ENCODE measurements at places on chromosomes 5 and 9.
A peak's percentile ranks its signal among the peaks of the same experiment; 100 is the strongest.

GRCh38 chr5:150175536-150175935 is 9.0 kb downstream of the CDX1 start:
- no peak for DNase-seq

DNA sequence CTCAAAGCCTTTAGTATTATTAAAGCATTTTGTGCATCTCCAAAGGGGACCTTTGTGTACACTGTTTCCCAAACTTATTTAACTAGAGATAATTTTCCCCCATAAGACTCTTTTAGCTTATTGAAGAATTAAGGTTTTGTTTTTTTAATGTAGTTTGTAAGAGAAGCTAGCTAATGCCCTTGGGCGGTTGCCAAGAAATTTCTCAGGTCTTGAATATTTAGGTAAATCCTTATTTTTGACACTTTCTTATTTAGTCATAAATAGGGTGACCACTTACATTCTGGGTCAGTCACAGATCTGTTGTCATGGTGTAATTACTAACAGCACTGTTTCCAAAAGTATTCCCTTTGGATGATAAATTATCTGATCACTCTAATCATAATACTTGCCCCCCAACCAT is 27.2 kb downstream of the TNFAIP8 start:
- DNase-seq, result no peak

DNA sequence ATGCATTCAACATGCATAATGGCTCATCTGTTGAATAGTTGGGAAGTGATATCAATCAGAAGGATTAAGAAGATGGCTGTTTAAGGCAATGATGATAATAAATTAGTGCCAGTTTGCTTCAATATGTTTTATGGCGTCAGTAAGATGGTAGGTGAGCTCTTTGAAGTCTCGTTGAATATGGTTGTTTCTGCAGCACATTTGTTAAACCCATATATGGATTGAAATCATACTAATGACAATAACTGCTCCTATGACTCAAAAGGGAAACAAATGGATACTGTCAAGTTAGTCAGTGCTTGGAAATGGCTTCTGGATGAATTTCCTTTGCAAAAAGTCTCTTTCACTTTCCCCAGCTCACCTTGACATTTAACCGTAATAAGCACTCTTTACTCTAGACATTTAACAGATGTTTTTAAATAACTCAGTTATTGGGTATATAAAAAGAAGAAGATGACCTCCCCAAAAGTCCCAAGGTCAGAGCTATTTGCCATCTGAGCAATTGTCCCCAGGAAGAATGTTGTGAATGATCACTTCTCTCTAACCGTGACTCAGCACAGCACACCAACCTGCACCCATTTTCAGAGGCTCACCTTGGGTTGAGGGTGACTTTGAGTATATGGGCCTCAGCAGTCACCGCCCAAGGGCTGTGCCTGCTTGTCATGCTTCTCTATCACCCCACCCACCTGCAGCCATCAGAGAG is 133.4 kb downstream of the GRIA1 start:
- DNase-seq, result no peak

DNA sequence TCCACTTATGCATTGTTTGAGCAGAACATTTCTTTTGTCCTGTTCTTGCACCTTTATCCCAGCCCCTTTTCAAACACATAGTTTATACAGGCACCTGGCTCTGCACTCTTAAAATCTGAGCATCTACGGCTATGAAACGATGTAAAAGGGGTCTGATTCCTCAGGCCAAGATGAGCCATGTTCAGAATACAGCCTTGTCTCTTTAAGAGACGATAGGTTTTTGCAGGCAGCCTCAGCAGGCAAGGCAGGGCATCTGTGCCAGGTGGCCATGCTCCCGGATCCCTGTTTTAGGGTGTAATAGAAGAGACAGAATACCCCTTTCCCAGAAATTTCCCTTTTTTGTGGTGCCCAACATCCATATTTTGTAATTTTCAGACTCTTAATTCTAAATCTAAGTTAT is 89.1 kb upstream of the NFIB start:
- no peak for DNase-seq

- no peak for DNase-seq
Observed at GRCh38 chr9:126628146-126628545, 14.4 kb downstream of the LMX1B start.

DNA sequence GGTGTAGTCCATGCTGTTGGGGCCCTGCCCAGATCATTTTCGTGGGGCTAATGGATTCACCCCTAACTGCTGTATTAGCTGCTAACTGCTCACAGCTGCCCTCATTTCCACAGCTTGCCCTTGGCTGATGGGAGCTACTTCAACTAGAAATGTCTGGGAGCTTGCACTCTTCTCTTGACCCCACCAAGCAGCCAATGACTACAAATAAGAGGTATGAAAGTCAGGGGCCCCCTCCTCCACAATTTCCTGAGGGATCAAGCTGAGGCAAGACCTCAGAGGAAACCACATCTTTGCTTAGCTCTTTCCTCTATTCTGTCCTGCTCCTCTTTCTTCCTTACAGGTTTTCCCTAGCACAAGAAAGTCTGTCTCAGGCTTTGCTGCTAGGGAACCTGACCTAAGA is 397.5 kb downstream of the MLLT3 start:
- DNase-seq, result no peak

DNA sequence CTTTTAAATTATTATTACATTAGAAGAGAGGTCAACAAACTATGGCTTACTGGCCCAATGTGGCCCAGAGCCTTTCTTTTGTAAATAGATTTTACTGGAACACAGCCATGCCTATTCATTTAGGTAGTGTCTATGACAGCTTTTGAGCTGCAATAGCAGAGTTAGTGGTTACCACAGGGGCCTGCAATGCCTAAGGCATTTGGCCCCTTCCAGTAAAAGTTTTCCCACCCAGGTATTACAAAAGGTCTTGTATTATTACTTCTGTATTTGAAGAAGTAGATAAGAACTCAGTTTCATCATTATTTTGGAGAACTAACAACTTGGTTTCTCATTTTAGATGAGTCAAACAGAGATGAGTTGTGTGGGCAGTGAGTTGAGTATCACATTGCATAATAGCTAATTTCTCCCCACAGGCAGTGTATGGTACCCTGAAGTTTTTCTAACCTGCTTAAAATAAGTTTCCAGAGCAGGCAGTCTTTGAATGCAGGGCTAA is 9.5 kb downstream of the MTRR start:
- DNase-seq, result no peak

DNA sequence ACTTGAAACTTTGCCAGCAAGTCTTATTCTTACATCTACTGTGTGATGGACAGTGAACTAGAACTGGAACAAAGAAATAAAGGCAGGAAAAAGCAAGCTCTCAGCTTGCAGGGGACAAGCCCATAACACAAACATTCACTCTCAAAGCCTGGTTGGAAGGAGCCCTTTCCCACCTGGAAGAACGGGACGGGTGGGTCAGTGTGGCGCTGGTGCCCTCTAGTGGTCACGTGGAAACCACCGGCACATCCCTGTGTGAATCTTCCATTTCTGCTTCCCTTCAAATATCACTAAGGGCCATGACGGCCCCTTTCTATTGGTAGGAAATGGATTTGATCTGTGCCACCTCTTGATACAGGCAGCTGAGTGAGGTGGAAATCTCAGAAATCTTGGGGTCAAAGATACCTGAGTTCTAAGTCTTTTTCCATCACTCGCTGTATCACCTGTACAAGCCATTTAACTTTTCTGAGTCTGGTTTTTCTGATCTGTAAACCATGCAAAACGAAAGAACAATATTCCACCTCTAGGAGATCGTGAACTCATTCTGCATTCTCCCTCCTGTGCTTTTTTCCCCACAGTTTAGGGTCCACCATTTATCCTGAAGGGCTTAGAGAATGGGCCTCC is 211.6 kb downstream of the MSX2 start:
- DNase-seq, result peak; percentile 10

DNA sequence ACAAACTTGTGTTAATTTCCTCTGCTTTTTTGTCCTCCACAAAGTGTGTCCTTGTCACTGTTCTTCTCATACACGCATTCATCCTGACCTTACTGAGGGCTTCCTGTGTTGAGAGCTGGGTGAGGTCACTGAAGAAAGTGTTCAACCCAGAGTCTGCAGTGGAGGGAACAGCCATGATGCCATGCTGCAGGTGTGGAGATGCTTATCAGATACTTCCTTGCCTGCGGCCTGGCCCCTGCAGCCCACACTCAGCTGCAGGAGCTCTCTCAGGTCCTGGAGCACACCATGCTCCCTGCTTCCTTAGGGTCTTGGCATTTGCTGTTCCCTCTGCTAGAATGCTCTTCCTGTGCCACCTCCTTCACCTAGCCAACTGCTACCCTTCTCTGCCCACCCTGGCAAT is 108.1 kb upstream of the SPRY4 start:
- DNase-seq, result no peak

DNA sequence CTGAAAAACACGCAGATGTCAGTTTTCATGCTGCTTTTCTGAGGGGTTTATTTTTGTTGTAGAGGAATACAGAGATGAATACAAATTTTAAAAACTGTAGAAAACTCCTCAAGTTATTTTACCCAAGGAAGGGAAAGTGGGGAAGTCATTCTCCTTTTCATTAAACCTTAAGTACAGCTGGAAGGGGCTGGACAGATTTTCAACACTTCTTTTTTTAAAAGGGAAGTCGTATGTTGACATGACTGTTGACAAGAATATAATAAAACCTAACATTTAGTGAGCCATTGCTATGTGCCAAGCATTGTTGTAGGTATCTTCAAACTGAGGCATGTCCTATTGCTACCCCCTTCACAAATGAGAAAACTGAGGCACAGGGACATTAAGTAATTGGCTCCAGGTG is 235.7 kb upstream of the ELL2 start:
- DNase-seq, result no peak

DNA sequence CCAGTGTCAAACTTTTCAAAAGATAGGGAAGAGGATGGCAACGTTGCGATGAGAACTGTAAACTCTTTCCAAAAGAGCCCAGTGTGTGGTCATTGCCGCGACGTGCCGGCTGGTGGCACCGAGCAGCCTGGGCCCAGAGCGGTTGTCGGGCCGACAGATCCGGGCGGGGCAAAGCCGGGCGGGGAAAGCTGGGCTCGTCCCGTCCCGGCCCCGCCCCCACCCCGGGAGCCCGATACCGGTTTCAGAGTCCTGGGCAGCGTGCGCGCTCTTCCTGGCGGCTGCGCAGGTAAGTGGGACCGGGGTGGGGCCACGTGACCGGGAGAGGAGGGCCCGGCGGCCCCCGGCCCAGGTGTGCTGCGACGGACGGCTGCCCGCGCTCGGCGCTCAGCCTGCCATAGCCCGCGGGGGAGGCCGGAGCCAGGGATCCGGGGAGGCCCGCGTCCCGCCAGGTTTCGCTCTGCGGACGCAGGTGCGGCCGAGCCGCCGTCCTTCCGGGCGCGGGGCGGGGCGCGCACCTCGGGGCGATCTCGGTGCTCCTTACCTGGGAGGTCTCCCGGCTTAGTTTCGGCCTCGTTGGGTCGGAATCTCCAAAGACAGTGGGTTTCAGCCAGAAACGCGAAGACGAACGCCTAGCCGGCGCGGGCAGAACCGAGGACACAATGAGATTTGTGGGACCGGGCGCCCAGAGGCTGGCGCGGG is at the start of gene MARVELD2:
Gene MARVELD2 (plus strand): TSS at position 232 of the 699 bp plus-strand sequence. CDS start 4,270 bp downstream, outside the sequence.
- peak; percentile 31 for DNase-seq

- DNase-seq, result no peak
Observed at GRCh38 chr5:6686915-6687409, 26.3 kb upstream of the TENT4A start.

DNA sequence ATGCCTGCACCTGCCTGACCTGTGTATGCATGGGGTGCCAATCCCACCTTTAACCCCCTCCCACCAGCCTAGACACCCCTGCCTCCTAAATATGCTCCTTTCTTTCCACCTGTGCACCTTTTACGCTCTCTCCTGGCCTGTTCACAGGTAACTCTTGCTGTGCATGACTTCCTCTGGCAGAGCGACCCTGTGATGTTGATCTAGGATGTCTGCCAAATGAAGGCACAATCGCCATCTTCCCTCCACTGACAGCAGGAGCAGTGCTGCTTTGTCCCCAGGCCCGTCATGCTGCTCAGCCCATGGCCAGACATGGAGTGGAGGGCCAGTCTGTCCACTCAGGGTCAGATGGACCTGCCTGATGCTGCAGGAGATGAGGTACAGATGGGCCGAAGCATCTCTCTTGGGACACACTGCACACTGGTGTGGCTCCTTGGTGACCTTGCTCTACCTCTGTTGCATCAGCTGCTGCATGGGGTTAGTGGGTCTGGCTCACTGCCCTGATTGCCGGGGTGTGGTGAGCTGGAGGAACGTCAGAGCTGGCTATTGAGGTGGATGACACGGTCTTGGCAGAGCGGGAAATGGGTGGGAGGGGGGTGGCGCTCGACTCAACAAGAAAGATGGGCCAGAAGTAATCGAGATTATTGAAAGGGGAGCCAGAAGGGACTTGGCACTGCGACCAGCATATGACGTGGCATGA is 101.7 kb upstream of the PITX1 start:
- no peak for DNase-seq

- DNase-seq, result no peak
Observed at GRCh38 chr9:127463911-127464310, 12.6 kb downstream of the LRSAM1 start.

DNA sequence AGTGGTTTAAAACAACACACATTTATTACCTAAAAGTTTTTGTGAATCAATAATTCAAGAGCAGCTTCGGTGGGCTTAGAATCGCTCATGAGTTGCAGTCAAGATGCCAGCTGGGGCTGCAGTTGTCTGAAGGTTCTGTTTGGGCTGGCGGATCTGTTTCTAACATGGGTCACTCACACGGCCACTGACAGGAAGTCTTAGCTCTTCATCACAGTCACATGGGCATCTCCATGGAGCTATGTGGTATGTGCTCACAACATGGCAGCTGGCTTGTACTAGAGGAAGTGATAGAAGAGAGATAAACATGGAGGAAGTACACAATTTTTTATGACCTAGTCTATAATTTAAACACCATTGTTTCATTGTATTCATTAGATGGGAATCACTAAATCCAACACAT is 11.2 kb downstream of the KLHL9 start:
- no peak for DNase-seq

- no peak for DNase-seq
Observed at GRCh38 chr9:65405253-65405652, 120.2 kb upstream of the FOXD4L5 start.

GRCh38 chr5:153753645-153754432 is 263.4 kb downstream of the GRIA1 start:
- DNase-seq, result no peak

GRCh38 chr5:38157024-38157423 is 101.3 kb upstream of the EGFLAM start:
- no peak for DNase-seq

GRCh38 chr9:34520505-34521385 is 2.0 kb downstream of the ENHO start:
- no peak for DNase-seq

DNA sequence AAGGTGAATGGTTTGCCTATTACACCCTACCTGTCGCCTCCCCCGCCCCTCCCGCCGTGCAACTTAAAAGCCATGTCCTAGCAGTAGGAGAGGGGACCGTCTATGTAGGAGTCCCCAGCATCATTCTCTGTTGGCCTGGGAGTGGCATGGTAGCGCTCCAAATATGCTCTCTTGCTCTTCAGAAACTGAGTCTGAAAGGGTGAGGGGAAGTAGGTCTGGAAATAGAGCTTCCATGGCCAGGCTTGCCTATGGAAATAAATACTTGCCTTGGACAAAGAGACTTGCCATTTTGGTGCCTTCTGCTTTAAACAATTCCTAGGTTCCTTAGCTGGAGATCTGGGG is 1.4 kb downstream of the RGS7BP start:
- DNase-seq, result no peak

All from GM19239 (cell line).